ENCODE measurements at places on chromosomes 2 and 18. TPM values are rescaled to one million over a fixed set of nuclear protein-coding genes. Genes with fewer than 3 reads are reported as not detected.

- no peak for DNase-seq
These were observed 41.1 kb downstream of the IWS1 start for GRCh38 chr2:127485051-127485693.

DNA sequence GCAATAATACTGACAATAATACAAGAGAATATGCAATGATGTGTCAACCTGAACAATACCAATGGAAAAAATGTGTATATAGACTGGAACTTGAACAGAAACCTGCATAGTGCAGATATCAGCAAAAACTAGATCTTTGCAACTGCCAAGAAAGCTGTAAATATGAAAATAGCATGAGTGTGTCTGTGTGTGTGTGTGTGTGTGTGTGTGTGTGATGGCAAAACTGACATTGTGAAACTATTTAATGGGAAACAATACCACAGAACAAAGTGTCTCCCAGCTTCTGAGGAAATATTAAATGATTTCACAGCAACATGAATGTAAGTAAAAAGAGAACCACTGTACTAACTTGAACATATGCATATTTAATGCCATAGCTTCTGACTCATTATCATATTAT, 558.2 kb upstream of the LINC00305 start:
- no peak for DNase-seq

DNA sequence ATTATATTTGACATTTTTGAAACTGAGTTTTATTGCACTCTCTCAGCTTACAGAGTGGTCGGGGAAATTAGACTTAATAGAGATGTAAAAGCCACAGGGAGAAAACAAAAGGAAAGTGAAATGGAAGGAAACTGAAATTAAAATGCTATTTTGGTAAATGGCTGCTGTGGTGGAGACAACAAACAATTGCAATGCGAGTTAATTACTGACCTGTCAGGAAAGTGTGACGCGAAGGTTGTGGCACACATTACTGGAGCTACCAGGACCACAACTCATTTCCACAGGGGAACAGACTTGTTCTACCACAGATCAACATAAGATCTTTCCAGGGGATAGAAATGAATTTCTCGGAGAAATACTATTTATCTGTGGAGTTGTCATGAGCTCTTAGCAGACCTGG, 19.5 kb downstream of the ARHGAP15 start:
- DNase-seq: no peak

The CMPK2 gene
- total RNA-seq: 0.17 TPM

- no peak for DNase-seq
These were observed 1.7 kb upstream of the POU3F3 start for GRCh38 chr2:104852090-104852666.

GRCh38 chr18:23859466-23860336, 154.9 kb upstream of the TTC39C start:
- DNase-seq: no peak

GRCh38 chr2:52082646-52083045, 1050.7 kb upstream of the NRXN1 start:
- no peak for DNase-seq

DNA sequence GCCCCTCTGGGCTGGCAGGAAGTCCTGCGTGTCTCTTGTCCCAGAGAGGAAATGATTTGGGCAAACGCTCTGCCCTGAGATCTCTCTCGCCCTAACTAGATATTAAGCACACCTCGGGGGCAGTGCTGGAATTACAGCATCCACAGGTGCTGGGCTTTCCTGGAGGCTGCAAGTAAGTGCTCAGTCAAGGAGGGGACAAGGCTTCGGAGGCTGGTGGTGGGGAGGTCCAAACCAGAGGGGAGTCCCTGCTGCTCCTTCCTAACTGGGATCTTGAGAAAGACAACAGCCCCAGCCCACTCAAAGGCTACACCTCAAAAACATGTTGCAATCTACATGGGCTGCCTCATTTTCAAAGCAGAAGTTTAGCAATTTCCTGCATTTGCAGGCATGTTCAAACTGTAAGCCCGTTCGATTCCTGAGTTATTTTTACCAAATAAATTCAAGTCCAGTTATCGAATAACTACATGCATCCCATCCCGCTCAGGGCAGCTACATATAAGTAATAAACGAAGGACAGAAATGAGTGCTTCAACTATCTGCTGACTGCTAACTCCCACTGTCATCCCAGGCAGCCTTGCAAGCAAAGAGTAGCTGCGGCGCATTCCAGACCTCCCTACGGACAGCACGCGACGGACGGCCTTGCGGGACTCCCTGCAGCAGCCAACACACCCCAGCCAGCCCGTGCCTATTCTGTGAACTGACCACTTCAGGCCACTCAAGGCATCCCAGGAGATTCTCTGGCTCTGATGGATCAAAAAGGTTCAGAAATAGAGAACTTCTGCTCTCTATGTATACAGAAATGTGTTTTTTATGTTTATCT, 27.5 kb downstream of the ZNF516 start:
- DNase-seq: no peak

- DNase-seq: no peak
These were observed 114.8 kb downstream of the SCG2 start for GRCh38 chr2:223487214-223487846.

- DNase-seq: no peak
These were observed 82.6 kb upstream of the ALPP start for GRCh38 chr2:232295971-232296370.

- no peak for DNase-seq
These were observed 86.4 kb upstream of the SLC35G4 start for GRCh38 chr18:11522992-11523391.

The LYPD6B gene
- total RNA-seq: 0.38 TPM

- DNase-seq: no peak
These were observed 27.2 kb downstream of the ANKRD29 start for GRCh38 chr18:23635283-23636070.

- no peak for DNase-seq
These were observed 59.1 kb upstream of the WIPF1 start for GRCh38 chr2:174656676-174657176.

The SKOR2 gene
- total RNA-seq: not detected

The EMILIN1 gene
- not detected for total RNA-seq

DNA sequence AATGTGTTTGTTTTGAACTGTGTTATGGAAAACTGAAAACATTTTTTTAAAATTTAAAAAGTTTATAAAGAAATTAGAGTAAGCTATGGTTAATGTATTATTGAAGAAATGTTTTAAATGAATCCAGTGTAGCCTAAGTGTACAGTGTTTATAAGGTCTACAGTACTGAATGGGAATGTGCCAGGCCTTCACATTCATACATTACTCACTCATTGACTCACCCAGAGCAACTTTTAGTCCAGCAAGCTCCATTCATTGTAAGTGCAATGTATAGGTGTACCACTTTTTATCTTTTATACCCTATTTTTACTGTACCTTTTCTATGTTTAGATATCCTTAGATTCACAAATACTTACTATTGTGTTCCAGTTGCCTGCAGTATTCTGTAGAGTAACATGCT, 215.1 kb upstream of the THUMPD2 start:
- DNase-seq: peak; percentile 18

The SERPINB13 gene
- total RNA-seq: not detected

- no peak for DNase-seq
These were observed 71.3 kb upstream of the LPIN2 start for GRCh38 chr18:3084206-3084605.

DNA sequence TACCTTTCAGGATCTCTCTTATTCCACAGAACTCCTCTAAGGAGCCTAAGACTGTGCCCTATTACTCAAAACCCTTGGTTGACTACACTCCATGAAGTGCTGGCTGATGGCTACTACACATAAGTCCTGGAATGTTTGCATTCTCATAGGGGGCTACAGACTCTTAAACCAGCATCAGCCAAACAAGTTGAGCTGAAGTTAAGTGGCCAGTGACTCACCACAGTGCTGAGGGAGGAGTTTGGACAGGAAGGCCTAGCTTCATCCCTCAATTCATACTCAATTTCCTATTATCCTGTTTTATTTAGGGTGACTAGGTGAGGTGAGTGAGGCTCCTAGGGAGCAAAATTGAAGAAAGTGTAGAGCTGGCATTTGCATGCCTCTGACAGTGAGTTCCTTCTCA, 246.7 kb downstream of the SMAD2 start:
- no peak for DNase-seq

The POTEJ gene
- total RNA-seq: not detected

- no peak for DNase-seq
These were observed 33.1 kb downstream of the BCL11A start for GRCh38 chr2:60520151-60520876.

The FOXD4L1 gene
- total RNA-seq: 0.25 TPM

- DNase-seq: no peak
These were observed 32.7 kb downstream of the RBM43 start for GRCh38 chr2:151228847-151229512.

The SLC38A11 gene
- not detected for total RNA-seq

All from NCI-H460 (cell line).